Right kidney (tissue), 9 donors: ENCODE measurements at places on chromosomes 3 and 15.
A peak's percentile ranks its signal among the peaks of the same experiment; 100 is the strongest.

GRCh38 chr3:149120051-149120972, 9.1 kb upstream of the HPS3 start:
- DNase-seq = no peak

GRCh38 chr15:83107841-83108181, 366 bp downstream of the TM6SF1 start:
- peak; percentile 49 for DNase-seq

- no peak for DNase-seq
Observed at GRCh38 chr3:109963831-109964230, 626.5 kb upstream of the DPPA4 start.

GRCh38 chr3:168416446-168416845, 320.7 kb upstream of the GOLIM4 start:
- no peak for DNase-seq

- no peak for DNase-seq
Observed at GRCh38 chr3:145244327-145244726, 916.7 kb downstream of the PLOD2 start.

- no peak for DNase-seq
Observed at GRCh38 chr3:149872589-149872988, 59.6 kb downstream of the RNF13 start.

DNA sequence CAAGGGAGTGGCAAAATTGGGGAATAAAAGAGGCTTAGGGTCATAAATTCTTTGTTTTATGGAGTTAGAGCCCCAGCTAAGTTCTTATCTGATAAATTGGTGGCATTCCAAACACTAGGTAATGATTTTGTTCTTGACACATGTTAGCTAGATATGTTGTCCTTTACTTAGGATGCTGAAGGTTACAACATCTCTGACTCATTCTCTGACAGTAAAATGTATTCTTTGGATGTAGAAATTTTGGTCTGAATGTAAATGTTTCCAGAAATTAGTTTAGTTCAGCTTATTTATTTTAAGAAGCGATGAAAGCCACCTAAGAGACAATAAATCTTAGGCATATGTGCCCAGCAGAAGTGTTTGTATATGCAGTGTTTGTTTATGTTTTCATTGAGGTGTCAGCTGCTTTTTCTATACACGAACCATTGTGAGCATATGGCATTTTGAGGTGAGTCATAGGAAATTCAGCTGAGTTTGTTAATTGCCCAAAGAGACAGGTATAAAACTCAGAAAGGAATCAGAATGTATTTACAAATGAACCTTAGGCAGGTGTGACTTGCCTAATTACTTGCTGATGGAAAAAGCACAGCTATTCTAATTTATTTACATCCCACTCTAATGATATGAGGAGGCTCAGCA, 247.7 kb downstream of the AGBL1 start:
- no peak for DNase-seq

DNA sequence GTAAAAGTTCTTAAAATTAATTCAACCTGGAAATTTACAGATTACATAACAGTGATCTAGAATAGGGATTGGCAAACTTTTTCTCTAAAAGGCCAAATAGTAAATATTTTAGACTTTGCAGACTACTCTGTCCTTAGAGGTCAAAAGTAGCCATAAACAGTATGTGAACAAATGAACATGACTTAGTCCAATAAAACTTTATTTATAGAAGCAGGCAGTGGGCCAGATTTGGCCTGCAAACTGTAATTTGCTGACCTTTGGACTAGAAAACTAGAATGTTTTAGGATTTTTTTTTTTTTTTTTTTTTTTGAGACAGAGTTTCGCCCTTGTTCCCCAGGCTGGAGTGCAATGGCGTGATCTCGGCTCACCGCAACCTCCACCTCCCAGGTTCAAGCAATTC, 12.1 kb downstream of the SENP8 start:
- no peak for DNase-seq

- DNase-seq = no peak
Observed at GRCh38 chr3:114442246-114442645, 148.4 kb downstream of the TIGIT start.

- no peak for DNase-seq
Observed at GRCh38 chr3:194379651-194380050, 10.1 kb upstream of the LRRC15 start.

DNA sequence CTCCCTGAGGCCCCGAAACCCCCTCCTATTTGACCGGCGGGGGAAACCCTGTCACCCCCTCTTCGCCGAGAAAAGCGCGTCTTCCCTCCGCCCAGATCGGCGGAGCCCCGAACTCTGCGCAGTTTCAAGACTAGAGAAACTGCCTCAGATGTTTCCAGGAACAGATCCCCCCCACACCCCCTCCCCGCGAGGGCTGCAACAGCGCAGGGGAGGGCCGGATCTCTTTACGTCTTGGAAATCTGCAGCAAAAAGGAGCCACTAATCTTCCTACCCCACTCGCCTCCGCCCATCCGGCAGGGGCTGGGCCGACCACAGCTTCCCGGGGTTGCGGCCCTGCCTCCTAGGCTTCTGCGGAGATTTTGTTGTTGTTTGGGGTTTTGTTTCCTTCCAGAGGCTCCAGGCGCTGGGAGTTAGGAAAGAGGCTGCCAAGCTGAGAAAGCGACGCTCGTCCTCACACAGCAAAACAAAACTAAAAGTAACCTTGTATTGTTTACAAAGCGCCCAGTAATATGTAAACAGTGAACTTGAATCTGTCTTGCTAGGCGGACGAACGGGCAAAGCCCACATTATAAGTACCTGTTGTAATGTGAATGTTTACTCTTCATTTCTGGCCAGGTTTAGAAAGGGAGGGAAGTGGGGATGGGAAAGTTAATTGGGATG, 2.2 kb downstream of the FOXB1 start:
- peak; percentile 76 for DNase-seq

DNA sequence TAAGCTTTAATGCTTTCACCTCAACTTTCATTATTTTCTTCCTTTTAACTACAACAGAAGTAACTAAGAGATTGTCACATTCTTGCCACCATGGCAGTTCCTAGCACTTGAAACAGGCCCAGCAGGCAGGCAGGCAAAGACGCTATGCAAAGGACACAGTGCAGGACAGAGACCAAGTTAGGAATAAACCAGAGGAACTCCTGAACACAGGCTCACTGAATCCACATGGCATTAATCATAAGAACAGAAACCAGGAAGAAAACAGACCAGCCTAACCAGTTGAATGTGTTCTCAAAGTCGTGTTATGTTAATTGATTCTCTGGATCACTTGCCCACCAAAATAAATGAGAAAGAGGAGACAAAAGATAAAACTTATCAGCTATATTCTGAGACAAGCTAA, 397.6 kb downstream of the TBL1XR1 start:
- no peak for DNase-seq

DNA sequence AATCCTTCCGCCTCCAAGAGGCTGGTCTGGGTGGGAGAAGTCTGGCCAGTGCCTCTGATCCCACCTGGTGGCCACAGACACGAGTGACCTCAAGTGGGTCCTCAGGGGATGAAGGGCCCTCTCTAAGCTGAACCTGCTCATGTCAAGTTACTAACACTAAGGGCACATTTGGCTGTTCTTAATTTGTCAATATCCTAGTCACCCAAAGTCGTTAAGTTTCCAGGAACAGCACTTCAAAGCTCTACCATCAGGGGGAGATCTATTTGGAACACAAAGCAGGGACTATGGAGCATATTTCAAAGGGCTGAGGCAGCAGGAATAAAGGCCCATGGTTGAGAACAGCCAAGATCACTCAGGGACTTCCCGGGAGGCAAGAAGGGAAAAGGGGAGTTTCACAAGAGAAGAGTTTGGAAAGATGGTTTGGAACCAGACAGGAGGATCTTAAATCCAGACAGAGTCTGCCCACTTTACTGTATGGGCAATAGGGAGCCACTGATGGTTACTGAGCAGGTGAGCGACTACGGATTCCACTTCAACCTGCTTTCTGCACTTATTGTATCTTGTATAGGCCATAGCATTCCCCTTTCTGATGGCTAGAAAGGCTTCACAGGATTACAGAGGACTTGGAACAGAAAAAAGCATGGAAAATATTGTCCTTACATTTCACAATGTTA, 13.7 kb downstream of the OXTR start:
- no peak for DNase-seq
